Stimulated activated naive B cell treated with anti-CD40 and anti-IgM and Interleukin-4, amounts not matched to agents 10 μg/mL and 1 μg/mL and 100 μg/mL, for 72 hours (primary cell): ENCODE measurements at places on chromosomes 3 and 15.

- DNase-seq, result no peak
Observed at GRCh38 chr3:182802413-182803390, 9.4 kb downstream of the ATP11B start.

GRCh38 chr3:69566275-69566674 lies 173.0 kb upstream of the MITF start:
- DNase-seq, result no peak

GRCh38 chr15:75801859-75802593 lies 41.2 kb upstream of the UBE2Q2 start:
- peak; percentile 69 for DNase-seq

DNA sequence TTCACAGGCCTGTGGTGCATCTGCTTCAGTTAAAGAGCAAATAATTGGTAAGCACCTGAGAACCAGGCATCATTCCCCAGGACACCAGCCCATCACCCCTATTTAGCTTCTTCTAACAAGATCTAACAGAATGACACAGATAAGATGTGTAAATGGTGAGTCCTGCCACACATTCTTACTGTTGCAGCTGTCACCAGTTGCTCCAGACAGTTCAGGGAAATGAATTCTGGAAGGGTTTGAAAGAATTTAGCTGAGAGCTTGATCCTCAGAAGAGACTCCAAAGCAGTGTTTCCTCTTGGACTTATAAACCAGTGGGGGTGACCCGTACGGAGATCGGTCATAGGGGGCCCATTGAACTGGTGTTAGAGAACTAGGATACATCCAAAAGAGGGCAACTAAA lies 238.0 kb downstream of the MEX3B start:
- DNase-seq, result no peak
